ENCODE measurements at places on chromosomes 13 and 19.
A peak's percentile ranks its signal among the peaks of the same experiment; 100 is the strongest.

DNA sequence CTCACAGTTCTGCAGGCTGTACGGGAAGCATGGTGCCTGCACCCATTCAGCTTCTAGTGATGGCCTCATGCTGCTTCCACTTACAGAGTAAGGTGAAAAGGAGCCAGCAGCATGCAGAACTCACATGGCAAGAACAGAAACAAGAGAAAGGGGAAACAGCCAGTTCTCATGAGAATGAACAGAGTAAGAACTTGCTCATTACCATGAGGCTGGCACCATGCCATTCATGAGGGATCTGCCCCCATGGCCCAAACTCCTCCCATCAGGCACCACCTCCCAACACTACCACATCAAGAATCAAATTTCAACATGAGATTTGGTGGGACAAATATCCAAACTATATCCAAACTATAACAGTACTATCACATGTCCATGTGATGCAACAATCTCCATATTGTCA lies 72.1 kb downstream of the KATNAL1 start:
- no peak for DNase-seq

GRCh38 chr13:78061806-78062205 lies 143.2 kb upstream of the EDNRB start:
- no peak for DNase-seq

GRCh38 chr13:40916207-40916998 lies 102.7 kb downstream of the ELF1 start:
- no peak for DNase-seq

DNA sequence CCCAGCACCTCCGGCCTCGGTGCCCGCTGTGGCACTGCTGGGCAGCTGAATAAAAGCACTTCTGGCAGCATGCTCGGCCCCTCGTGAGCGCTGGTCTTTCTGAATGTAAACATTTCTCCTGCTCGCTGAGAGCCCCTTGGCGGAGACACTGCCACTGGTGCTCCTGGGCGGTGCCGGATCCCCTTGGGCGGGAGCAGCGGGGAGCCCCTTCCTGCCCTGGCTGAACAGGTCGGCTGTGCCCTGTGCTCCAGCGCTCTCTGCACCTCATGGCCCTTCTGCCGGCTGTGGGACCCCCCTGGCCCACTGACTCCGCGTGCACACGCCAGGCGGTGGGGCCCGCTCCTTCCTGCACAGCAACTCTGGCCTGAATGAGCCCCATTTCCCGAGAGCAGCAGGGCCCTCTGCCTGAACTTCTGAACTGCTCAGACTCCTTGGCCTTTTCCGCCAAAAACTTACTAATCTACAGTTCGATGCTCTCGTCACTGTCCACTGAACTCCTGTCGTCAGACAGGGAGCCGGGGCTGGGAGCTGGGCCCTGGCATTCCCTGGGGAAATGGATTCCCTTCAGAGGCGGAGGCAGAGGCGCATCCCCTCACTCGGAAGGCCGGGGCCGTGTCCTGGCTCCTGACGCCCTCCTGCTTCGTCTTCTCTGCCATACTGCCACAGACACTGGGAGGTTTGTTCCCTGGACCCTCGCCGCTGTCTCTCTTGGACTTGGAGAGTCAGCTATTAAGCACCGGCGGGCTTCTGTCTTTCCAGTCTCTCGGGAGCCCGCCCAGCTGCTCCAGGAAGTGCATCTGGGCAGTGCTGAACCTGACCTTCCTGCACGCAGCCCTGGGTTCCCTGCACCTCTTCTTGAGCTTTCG lies 14.2 kb downstream of the RB1 start:
- no peak for DNase-seq

DNA sequence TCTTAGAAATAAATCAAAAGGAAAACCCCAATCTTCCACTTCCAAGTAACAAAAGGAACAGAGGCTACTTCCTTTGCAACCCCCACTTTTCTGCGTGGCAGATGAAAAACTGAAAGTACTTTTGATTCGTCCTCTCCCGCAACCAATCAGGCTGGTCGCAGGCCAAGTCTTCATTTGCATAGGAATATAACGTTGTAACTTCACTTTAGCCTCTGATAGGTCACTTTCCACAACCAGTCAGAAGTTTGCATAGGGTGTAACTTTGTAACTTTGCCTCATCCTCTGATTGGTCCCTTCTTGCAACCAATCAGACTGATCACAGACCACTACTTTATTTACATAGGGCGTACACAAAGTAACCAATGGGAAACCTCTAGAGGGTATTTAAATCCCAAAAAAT lies 37.2 kb downstream of the TGDS start:
- DNase-seq: no peak

DNA sequence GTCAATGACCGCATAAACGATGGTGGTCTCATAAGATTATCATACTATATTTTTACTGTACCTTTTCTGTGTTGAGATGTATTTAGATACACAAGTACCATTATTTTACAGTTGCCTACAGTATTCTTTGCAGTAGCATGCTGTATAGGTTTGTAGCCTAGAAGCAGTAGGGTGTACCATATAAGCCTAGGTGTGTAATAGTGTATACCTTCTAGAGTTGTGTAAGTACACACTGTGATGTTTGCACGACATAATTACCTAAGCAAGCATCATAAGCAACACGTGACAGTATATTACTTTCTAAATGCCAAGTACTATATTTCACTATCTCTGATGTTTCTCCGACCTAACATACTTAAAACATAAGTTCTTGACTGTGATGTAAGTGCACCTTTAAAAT lies 2.7 kb downstream of the LPAR6 start:
- DNase-seq: no peak

DNA sequence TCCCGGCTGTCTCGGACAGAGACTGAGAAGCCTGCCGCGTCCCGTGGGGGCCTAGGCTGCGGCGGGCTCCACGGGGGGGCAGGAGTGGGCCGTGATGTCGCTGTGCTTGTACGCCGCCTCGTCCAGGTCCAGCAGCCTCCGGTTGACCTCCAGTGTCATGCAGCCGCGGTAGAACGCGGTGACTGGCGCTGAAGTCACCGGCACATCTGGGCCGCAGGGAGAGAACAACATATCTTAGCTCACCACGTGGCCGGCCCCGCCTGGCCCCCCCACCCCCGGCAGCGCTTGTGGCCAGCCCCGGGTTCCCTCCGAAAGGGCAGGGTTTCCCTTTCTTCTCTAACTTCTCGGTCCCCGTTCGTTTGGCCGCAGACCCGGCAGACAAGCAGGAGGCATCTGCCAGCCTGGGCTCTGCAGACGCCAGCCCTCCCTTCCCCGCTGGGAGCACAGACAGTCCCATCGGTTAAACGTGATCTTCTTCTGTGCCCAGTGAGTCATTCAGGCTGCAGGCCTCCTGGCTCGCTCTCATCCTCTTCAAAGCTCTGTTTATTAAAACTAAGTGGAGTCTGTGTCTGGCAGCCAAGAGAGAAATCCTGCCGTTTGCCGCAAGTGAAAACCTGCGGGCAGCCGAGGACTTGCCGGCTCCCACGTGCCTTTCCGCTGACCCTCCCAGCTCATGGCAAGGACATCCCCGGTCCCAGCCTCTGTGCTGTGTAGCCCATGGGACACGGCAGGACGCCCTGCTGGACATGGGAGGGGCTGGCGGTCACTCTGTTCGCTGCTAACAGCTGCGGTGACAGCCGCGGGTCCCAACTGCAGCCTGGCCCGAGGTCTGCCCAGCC lies 42.8 kb downstream of the GAS6 start:
- DNase-seq: no peak

DNA sequence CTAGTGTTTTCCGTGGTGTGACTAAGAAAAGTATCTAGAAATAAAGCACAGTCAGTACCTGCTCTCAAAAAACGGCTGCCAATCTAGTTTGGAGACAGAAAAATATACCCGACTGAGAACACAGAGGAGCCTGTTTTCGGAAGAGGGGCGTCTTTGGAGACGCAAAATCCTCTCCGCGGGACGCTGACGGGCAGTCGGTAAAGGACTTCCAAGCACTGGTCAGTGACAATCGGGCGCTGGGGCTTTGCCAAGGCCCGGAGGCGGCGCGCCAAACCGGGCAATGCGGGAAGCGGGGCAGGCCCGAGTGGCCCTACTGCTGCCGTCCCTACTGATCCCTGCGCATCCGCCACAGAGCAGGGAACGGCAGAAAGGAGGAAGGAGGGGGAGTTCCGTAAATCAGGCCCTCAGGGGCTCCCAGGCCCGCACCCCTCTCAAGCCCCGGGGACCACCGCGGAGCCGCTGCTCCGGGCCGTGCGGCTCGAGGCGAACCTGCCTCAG lies 588 bp upstream of the DPY19L3 start:
- no peak for DNase-seq

- DNase-seq: no peak
Observed at GRCh38 chr13:94548821-94549231, 47.1 kb downstream of the TGDS start.

DNA sequence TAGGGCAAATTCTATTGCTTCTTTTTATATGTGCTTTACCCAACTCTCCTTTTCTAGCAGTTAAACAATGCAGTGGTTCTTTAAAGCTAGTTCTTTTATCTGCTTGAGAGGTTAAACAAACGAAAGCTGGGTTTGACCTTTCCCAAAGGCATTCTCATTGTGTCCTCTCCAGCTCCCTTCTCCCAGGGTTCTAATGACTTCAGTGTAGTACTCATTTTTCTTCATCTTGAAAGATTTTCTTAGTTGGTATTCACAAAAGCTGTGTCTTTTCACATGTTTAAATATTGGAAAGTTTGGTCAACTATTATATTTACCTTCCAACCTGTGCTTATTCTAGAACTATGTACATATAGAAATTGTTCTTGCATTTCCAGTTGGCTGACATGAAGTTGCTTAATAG lies 1.5 kb downstream of the WASF3 start:
- DNase-seq: no peak

DNA sequence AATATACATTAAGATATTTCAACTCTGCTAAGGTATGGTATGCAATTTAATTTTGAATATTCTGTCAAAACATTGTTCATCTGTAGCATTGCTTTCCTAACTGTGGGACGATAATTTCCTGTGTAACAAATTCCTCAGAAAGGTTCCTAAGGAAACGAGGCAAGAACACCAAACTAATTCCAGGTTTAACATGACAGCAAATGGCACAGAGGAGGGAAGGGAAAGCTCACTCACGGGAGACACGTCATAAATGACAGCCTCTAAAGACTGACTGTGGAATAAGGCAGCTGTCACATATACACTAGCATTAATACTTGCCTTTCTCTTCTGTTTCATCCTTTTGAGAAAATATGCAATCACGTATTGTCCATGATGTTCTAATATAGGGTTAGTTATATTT lies 380.6 kb downstream of the LIG4 start:
- no peak for DNase-seq

DNA sequence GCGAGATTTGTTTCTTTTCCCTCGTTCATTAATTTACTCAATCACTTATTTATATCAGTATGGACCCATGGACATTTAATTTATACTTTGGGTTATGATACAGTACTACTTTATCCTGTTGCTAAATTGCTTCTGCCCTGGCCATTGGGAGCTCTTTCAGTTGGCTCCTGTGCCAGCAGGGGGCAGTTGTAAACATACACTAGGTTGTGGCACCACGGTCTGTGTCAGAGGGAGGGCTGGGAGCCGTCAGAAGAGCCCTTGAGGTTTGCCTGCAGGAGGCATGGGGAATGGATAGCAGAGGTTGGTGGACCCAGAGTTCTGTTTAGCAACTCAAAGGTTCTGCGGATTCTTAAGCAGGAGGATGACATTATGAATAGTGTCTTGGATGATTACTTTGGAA lies 94.3 kb downstream of the ERCC5 start:
- no peak for DNase-seq

DNA sequence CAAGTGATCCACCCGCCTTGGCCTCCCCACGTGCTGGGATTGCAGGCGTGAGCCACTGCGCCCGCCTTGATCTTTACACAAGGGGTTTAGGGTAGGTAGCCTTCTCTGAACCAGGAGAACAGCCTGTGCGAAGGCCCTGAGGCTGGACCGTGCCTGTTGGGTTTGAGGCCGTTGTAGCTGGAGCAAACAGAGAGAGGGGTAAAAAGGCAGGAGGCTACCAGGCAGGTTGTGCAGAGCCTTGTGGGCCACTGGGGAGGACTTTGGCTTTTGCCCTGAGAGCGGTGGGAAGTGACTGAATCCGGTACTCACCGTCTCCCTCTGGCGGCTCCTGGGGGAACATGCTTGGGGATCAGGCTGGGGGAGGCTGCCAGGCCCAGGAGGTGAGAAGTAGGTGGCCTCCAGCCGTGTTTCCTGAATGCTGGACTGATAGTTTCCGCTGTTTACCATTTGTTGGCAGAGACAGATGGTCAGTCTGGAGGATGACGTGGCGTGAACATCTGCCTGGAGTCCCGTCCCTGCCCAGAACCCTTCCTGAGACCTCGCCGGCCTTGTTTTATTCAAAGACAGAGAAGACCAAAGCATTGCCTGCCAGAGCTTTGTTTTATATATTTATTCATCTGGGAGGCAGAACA lies 24.6 kb downstream of the SPC24 start:
- peak; percentile 72 for DNase-seq

DNA sequence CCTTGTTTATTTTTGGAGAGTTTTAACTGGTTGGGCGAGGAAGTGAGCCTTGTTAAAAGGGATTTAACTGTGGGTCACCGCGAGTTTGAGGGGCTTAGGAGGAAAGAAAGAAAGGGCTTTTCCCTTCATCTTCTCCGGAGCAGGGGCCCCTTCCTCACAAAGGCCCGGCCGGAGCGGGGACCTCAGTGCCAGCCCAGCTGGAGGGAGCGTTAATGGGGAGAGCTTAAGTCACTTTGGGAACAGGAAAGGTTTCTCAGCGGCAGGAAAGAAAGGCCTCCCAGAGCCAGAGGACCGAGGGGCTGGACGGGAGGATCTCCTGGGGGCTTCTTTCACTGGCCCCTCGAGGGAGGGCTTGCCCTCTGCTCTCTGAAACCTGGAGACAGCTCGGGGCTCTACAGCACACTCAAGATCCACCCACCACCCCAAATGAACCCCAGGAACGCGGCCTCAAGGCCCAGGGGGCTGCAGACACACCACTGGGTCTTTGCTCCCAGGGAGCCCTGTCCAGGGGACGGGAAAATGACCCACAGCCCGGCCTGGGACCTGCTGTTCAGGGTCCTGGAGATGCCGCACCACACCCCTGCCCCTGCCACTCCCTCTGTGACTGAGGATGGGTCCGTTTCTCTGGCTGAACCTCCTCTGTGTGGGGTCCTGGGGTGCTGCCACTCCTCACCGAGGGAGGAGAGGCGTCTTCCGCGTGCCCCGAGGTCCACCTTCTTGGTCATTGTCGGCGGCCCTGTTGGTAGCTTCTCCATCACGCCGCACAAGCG lies 128.3 kb downstream of the URI1 start:
- no peak for DNase-seq
